H9 (cell line): ENCODE measurements at places on chromosomes 6 and 20.

DNA sequence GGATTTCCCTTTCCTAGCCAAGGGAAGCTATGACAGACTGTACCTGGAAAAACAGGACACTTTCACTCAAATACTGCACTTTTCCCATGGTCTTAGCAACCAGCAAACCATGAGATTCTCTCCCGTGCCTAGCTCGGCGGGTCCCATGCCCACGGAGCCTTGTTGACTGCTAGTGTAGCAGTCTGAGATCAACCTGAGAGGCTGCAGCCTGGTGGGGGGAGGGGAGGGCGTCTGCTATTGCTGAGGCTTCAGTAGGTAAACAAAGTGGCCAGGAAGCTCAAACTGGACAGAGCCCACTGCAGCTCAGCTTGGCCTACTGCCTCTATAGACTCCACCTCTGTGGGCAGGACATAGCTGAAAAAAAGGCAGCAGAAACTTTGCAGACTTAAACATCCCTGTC is 61.8 kb downstream of the EPM2A start:
- DNase-seq: no peak

DNA sequence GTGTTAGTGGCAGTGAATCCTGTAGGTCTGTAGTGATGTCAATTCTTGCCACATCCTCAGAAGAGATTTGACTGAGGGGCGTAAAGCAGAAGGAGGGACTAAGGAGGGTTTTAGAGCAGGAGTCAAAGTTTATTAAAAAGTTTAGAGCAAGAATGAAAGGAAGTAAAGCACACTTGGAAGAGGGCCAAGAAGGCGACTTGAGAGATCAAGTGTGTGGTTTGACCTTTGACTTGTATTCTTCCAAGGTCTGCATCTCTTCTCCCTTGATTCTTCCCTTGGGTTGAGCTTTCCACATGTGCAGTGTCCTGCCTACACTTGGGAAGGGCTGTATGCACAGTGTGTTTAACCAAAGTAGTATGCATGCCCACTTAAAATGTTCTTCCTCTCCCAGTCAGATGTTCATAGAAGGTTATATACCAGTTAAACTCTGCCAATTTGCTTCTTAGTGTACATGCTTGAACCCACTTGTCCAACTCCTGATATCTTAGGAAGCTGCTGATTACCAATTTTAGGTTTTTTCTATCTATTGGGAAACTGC is 627.6 kb downstream of the MMUT start:
- no peak for DNase-seq

- DNase-seq: no peak
These were observed 1.4 kb upstream of the PM20D2 start for GRCh38 chr6:89144354-89144906.

- no peak for DNase-seq
These were observed 272.0 kb downstream of the PACRG start for GRCh38 chr6:162999575-163000285.

- DNase-seq: no peak
These were observed 118.8 kb downstream of the BMP5 start for GRCh38 chr6:55756531-55757031.

DNA sequence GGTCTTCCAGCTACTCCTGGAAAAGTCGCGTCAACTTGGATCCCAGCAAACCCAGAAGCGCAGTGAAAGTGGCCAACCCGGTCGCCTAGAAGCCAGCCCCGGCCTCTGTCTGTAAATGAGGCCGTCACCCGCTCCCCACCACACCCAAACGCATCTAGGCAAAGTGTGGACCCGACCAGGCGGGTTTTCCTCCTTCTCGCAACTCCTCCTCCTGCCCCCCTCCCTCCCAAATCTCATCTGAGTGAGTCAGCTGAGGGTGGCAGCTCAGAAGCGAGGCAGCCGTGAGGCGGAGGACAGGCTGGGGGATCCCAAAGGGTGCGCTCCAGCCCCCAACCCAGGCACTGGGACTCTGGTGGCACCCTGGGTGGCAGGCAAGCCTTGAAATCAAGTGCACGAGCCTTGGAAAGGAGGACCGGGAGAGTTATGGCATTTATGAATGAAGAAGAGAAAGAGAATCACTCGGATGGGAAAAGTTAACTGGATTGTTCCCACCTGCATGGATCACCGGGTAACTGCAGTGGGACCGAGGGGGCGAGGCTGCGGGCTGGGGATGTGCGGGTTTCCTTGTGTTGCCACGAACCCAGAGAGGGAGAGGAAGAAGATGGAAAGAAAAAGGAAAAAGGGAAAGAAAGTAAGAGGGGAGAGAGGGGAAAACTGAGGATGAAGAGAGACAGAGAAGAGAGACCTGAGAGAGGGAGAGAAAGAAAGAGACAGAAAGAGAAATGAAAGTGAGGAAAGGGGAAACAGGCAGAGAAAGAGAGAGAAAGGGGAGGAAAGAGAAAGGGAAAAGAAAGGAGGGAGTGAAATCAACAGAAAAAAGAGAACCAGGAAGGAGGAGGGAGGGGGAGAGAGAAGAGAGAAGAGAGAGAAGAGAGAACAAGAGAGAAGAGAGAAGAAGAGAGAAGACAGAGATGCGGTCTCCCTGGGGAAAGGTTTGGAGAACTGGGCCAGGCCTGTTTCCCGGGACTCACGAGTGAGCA is at the start of gene APCDD1L:
Gene APCDD1L, minus strand, starts transcription at position 167 of the 980 bp plus-strand sequence. CDS start 692 bp downstream, outside the sequence.
- peak; percentile 74 for DNase-seq

DNA sequence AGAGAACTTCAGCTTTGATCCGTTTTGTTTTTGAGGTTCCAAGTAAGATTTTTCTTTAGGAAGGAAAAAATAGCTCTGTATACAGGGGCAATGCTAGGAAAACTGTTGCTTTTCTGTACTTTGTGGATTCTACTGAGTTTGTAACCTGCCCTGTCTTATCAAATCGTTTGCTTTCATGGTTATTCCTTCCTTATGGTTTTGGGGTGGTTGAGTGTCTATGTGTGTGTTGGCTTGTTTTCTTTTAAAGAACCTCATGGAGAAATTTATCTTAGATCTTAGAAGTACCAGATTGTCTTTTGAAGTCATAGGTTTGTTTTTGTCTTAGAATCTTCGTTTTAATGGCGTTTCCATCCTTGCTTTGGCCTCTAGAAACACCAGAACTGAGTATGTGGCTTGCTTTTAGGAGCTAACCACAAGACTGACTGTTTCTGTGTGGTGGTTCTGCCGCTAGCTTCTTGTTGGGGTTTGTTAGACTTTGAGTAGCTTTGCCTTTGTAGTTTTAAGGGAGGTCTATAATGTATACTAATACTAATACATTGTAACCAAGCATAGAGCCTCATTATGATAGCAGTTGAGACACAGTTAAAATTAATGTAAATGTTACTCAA is 86.8 kb downstream of the RPP40 start:
- no peak for DNase-seq

- DNase-seq: no peak
These were observed at the start of gene PHF1 for GRCh38 chr6:33410711-33411631. Gene PHF1, plus strand, starts transcription at chr6:33411014. Its CDS starts 1,250 bp downstream, at chr6:33412264.

GRCh38 chr6:31651602-31652191 is 764 bp downstream of the BAG6 start:
- peak; percentile 89 for DNase-seq

DNA sequence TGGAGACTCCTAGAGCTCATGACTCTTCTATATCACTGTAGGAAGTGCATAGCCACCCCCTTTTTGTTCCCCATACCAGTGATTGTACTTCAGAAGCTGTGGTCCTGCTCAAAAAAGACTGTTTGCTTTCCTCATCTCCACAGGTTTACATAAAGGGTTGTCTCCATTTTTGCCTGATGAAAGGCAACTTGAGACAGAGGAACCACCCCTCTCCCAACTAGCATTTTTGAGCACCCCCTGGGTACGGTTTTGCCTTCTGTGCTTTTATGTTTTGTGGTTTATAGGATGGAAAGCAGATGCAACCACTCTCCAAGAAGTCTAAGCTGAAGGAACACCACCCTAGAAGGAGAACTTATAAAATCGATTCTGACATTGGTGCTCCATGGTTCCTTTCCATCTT is 127.7 kb upstream of the SUPT3H start:
- no peak for DNase-seq

- DNase-seq: no peak
These were observed 74.8 kb downstream of the CEBPB start for GRCh38 chr20:50265245-50265946.

- DNase-seq: no peak
These were observed 23.9 kb downstream of the DEFB114 start for GRCh38 chr6:49939993-49940498.

DNA sequence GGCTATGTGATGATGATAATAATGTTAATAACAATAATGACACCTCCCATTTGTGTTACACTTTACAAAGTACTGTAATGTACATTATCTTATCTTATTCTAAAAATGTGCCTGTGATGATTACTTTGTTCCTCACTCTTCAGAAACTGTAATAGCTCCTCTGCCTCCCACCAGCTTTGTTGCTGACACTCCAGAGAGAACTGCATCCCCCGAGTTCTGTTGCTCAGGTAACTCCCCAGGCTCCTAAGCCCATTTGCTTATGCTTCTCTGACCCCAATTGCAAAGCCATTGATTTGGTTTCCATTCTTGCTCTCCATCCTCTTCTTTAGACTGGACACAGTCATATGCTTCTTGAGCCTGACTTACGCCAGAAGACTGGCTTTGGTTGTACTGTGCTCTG is 319.7 kb downstream of the EPM2A start:
- no peak for DNase-seq

DNA sequence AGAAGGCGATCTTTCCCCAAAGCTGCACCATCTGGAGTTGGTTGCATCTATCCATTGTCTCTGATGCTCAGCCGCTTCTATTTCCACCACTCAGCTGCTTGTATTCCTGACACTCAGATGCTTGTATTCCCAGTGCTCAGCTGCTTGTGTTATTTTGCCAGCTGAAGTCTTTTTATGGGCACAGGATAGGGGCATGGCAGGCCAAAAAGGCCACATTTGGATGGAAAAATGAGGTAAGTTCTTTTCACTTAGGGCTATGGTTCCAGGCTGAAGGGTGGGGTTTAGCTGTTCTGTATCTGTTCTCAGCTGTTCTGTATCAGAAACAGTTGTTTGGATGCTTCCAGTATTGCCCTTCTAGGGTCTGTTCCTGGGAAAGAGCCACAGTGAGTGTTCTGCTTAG is 944.9 kb downstream of the QKI start:
- no peak for DNase-seq

GRCh38 chr20:63054681-63055240 is 48.0 kb upstream of the BHLHE23 start:
- DNase-seq: peak; percentile 16

- no peak for DNase-seq
These were observed 89.1 kb upstream of the PCSK2 start for GRCh38 chr20:17137692-17138091.

GRCh38 chr20:18103497-18103896 is 34.2 kb upstream of the KAT14 start:
- DNase-seq: no peak
